Cardiac muscle cell (in vitro differentiated cells and primary cell): ENCODE measurements at places on chromosomes 1 and 21. TPM values are rescaled to one million over a fixed set of nuclear protein-coding genes. Genes with fewer than 3 reads are reported as not detected.

The TRIM67 gene
- polyA plus RNA-seq = not detected in 2 replicates

The LCE1E gene
- not detected in 2 replicates for polyA plus RNA-seq

- DNase-seq = peak; percentile 38
Measured at GRCh38 chr1:155513300-155513916, 49.2 kb downstream of the ASH1L start.

GRCh38 chr1:94611681-94612475, 70.3 kb upstream of the F3 start:
- no peak for DNase-seq

DNA sequence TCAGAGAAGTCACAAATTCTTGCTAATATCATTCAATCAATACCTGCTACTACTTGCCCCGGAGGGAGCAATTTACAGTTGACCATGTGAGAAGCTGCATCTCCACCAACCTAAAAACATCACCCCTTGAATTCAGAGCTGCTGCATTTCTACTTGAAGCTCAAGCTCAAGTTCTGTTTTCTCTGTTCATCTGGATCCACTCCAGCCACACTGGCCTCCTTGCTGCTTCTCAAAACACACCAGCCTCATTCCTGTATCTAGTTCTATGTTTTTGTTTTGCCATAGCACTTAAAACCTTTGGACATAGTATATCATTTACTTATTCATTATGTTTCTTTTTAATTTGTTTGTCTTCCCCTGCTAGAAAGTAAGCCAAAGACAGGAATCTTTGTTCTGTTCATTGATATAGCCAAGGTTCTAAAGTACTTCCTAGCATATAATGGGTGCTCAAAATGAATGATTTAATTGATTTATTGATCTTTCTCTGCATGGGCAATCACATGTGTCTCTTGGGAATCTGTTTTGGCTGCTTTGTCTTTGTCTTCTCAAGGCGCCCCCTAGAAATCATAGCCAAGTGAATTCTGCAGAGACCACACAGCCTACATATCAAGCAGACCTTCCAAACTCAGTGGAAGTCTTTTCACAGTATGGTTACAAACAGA, 23.6 kb downstream of the SYF2 start:
- DNase-seq = no peak

DNA sequence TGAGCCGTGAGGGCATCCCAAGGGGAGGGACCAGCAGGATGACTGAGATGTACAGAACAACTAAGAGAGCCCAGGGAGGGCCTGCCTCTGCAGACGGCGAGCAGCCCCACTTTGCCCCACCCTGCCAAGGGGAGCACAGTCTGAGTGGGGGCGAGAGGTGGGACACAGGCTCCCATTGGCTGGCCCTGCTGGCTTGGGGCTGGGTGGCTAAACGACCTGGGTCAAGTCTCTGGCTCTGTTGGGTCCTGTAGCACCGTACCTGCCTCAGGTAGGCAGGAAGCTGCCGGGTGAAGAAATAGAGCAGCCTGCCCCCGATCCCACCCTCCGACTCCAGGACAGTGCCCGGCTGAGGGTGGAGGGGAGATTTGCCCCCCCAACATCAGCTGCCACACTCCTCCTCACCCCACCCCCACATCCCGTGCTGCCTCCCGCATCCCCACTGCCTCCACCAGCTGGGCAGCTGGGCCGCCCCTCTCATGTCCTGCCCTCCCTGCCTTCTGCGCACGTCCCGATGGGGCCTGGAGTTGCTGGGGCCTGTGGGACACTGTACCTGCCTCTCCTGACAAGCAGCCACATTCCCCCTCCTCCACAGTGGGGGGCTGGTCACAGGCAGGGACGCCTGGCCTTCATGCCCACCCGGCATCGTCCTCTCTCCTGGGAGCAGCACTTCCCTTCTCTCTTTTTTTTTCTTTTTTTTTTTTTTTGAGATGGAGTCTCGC, 12.6 kb upstream of the PLEKHG5 start:
- DNase-seq = no peak

The G0S2 gene
- polyA plus RNA-seq = 40.0 and 45.9 TPM in 2 replicates

The C1orf167 gene
- 0.44 and 1.00 TPM in 2 replicates for polyA plus RNA-seq

DNA sequence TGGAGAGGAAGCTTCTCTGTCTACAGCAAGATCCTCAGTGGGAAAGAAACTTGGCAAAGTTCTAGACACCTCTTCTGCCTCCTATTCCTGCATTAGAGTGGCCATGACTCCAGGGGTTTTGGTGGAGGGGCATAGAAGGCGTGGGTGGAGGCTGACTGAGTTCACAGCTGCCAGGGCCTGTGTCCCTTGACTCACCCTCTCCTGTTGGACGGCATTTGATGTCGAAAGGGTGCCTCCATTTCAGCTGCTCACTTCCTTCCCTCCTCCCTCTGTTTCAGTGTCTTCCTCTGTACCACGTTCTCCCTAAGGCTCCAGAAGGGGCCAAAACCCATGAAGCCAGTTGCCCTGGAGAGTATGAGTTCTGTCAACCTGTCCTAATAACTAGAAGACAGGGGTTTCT, 632 bp downstream of the TMEM79 start:
- DNase-seq = no peak

DNA sequence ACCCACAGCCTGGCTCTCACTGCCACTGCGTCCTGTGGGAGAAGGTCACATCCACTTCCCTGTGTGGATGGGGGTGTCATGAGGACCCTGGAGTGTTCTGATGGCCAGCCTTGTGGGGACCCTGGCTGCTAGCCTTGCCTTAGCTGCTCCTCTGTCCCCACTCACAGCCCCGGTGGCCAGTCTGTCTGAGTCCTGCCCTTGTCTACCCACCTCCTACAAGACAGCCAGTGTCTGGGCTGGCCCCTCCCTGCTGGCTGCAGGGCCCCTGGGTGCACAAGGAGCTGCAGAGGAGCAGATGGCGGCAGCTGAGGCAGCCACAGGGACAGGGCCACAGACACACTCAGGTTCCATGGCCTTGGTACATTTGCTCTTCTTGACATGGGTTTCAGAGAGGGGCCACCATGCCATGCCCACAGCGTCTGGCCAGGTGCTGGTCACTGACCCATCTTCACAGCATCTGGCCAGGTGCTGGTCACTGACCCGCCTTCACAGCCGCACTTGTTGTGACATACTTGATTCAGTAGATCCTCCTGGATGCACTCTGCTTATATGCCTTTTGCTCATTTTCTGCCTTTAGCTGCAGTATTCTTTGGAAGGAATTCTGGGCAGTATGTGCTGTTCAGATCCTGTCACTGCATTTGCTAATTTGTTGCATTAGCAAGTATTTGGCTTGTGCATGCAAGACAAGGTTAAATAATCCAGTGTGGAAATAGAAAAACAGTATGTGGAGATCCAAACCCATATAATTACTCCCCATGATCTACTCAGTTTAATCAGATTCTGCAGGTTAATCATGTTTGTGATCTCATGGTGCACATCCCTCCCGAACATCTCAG, 157.8 kb downstream of the PCBP3 start:
- no peak for DNase-seq

The VPS72 gene
- polyA plus RNA-seq = 64.7 and 82.7 TPM in 2 replicates

GRCh38 chr1:189530162-189530561, 947.5 kb downstream of the BRINP3 start:
- no peak for DNase-seq

GRCh38 chr1:245679821-245680780, 525.3 kb downstream of the KIF26B start:
- no peak for DNase-seq

- DNase-seq = no peak
Measured at GRCh38 chr1:242189591-242189990, 190.7 kb upstream of the MAP1LC3C start.
